ENCODE measurements at places on chromosomes 3 and 15. TPM values are rescaled to one million over a fixed set of nuclear protein-coding genes. Genes with fewer than 3 reads are reported as not detected.

GRCh38 chr3:106642161-106642560 lies 735.1 kb upstream of the CCDC54 start:
- H3K4me3 ChIP-seq = no peak overlapping the region
- no peak overlapping the region for H3K27ac ChIP-seq
- H3K27me3 ChIP-seq = no peaks in the 10 kb centered on the region
- H3K4me1 ChIP-seq = no peaks in the 10 kb centered on the region

The SLC9A9 gene
- 12.8 TPM for total RNA-seq

GRCh38 chr3:140078343-140078742 lies 143.4 kb downstream of the CLSTN2 start:
- no peaks in the 10 kb centered on the region for H3K4me1 ChIP-seq
- H3K27me3 ChIP-seq = no peaks in the 10 kb centered on the region
- H3K27ac ChIP-seq = no peak overlapping the region
- no peak for DNase-seq

The CDHR4 gene
- total RNA-seq = not detected

The SLC6A11 gene
- 1.4 TPM for total RNA-seq
